Activated CD4-positive, alpha-beta T cell treated with anti-CD3 and anti-CD28 coated beads, Interleukin-2, amount 50 U/mL, for 24 hours (primary cell): ENCODE measurements at places on chromosomes 6 and 20.

- no peak for DNase-seq
Observed at GRCh38 chr20:51531712-51532456, 10.6 kb downstream of the NFATC2 start.

GRCh38 chr6:87682310-87682709, 19.7 kb downstream of the AKIRIN2 start:
- DNase-seq = no peak

GRCh38 chr6:132893772-132894490, 79.6 kb downstream of the RPS12 start:
- no peak for DNase-seq

DNA sequence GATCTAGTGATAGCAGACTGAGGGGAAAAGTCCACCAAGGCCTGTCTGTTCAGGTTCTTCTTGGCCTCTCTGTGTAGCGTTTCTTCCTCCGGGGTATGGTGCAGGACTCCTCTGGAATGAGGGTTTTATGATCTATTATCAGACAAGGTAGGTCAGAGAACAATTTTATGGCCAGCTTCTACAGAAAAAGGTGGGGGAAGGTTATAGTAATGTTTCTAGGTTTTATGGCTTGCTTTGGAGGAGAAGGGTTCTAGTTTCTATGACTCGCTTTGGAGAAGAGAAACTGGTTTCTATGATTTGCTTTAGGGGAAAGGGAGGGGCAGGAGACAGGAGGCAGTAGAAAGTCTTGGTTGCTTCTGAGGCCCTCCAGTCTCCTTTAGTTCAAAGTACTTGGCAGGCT, 144.8 kb upstream of the LAMA2 start:
- DNase-seq = no peak

- no peak for DNase-seq
Observed at GRCh38 chr6:22526736-22527135, 42.6 kb upstream of the HDGFL1 start.

DNA sequence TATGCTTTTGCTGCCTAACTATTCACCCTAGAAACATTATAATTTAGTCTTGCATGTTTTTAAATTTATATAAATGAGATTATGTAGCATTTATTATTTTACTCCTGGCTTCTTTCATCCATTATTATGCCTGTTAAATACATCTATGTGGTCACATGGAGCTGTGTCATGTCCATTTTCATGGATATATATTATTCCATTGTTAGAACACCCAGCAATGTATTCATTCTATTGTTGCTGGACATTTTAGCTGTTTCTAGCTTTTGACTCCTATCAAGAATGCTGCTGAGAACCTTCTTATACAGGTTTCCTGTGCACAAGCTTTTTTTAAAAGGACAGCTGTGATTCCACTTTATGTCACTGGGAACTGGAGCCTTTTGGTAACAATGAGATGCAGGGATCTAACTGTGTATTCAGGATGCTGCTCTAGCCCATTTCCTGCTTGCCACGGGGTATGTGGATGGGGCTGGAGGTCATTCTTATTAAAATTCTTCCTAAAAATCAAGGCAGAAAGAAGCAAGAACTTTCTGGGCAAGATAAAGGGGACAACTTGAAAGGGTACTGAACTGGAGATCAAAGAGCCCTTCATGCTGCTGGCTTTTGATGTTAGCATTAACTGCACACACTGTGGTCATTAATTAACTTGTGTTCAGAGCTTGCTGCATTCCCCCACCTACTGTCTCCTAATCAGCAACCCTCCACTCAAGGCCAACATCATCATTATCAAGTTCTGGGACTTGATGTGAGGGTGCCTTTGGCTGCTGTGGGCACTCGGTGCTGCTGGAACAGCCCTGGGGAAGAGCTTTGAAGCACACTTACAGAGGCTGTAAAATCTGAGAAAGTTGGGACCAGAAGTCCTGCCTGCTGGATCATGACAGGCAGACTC, 96.6 kb upstream of the AKIRIN2 start:
- DNase-seq = no peak

- no peak for DNase-seq
Observed at GRCh38 chr6:78909391-78909790, 42.0 kb downstream of the IRAK1BP1 start.

DNA sequence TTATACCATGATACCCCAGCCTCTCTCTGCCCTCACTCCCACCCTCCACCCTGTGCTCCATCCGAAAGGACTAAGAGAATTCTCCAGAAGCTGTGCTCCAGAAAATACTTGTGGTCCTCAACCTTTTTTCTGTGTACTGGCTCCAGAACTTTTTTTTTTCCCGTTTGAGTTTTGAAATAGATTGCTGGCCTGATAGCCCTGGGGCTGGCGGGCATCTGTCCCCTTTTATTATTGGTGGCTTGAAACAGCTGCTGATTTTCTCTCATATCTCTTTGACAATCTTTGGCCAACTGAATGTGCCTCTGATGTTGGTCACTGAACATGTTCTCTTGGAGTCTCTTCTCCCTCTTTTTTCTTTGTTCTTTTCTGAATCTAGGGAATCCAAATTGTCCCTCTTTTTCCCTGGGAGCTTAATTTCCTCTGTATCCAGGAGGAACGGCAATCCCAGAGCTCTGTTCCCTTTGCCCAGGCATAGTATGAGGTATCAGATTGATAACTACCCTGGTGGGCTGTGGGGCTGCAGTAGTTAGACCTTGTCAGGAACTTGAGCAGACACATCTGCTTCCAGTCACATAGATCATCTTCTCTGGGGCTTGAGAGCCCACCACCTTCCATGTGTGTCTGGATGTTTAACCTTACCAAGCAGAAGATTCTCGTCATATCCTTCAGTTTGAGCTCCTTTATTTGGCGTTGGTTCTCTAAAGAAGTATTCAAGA, 1.6 kb downstream of the PPARD start:
- DNase-seq = no peak
